Stimulated activated CD4-positive, alpha-beta T cell treated with anti-CD3 and anti-CD28 coated beads, Interleukin-2, amount 100 ng/mL, for 4 hours (primary cell): ENCODE measurements at places on chromosomes 1 and 21.

GRCh38 chr1:52240592-52241210 lies 98.8 kb downstream of the ZFYVE9 start:
- no peak for DNase-seq

GRCh38 chr1:196148367-196148970 lies 459.8 kb downstream of the KCNT2 start:
- DNase-seq: no peak

GRCh38 chr1:89429062-89429461 lies 65.2 kb downstream of the GBP6 start:
- DNase-seq: no peak

GRCh38 chr1:205824180-205824579 lies 11.2 kb upstream of the SLC41A1 start:
- no peak for DNase-seq

- no peak for DNase-seq
Measured at GRCh38 chr1:201259476-201260235, 23.6 kb upstream of the PKP1 start.

DNA sequence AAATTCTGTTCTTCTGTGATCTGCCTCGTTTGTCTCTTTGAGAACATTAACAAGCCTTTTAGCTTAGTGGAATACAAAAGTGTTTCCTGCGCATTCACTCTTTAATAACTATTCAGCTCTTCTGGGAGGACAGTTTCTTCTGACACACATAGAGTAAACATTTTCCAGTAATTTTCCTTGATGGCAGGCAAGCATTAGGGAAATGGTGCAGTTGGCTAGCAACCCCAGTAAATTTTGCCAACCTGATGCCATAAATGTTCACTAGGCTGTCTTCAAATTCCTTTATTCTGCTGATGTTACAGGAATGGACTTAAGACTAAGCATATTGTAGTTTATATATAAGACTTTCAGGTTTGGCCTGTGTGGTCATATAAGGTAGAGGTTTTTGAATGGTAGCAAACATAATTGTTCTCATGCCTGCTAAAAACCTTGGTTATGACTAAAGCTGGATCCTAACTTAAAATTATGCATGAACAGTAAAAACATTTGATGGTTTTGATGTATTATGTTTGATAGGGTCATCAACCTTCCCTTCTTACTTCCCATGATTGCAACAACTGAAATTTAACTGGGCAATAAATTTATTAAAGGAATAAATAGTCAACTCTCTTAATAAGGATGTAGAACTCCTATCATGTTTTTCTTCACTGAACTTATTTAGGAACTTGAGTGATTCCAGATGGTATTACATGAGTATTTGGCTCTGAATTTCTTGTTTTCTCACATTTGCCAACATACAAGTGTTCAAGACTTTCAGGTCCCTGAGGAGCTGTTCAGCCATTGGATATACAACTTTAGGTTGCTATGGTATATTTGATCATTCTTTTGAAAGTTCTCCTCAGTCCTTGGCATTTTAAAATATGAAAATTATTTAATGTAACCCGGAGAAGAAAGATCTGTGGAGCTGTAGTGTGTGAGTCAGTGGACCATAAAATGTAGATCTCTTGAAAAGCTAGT lies 223.4 kb downstream of the FMN2 start:
- no peak for DNase-seq

DNA sequence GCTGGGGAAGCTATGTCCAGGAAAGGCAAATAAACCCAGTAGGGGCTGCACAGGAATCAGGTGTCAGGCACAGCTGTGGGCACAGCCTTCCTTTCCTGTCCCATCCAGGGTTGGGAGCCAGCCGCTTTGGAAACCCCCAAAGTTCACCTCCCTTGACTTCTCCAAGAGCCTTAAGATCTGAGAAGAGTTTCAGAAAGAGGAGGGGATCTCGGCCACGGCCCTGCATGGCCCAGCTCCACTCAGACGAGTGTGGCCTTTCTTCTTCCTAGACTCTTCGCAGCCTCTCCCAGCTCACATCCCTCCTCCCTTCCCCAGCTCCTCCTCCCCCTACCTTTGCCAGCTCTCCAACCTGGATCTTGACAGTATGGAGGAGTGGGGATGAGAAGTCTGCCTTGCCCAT lies 36.7 kb downstream of the RHBG start:
- DNase-seq: no peak

DNA sequence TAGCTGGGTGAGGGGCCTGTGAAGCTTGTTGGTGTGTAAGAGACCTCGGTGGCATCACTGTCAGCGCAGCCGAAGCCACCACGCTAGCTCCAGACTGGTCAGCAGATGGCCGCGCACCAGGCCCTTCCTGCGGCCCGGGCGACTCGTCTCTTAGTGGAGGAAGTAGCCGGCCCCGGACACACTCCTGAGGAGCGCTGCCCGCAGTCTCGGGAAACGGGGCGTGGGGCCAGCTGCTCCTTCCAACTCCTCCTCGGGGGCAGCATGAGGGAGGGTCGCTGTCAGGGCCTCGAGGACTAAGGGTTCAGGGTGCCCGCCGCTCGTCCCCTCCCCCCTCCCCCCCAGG lies 20.4 kb downstream of the H3-3A start:
- DNase-seq: no peak

- no peak for DNase-seq
Measured at GRCh38 chr1:46612937-46613660, 3.5 kb downstream of the MOB3C start.

DNA sequence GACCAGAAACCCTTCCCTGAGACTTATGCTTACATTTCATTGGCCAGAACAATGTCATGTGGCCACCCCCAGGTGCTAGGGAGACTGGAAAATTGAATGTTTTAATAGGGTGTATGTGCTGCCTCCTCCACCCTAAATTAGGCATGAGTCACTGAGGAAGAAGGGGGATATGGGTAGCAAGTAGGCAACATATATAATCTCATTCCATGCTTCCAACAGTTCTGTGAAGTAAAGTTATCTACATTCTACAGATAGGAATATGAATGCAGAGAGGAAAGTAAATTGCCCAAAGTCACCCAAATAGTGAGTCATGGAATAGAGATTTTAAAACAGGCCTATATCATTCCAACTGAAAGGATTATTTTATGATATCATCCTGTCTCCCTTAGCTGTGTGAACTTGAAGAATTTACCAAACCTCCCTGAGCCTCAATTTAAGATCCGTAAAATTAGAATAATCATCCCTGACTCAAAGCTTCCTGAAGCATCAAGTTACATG lies 168.6 kb upstream of the FGGY start:
- DNase-seq: no peak

DNA sequence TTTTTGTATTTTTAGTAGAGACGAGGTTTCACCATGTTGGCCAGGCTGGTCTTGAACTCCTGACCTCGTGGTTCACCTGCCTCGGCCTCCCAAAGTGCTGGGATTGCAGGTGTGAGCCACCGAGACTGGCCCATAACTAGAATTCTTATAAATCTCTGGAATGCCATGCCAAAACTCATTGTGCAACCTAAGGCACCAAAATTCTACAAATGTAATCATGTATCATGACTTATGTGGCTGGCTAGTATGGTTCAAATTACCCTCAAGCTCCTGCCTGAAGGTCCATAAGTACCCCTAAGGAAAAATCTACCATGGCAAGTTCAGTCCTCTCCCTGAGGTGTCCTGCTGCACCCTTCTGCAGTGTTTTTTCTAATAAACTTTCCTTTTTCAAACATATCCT lies 63.8 kb upstream of the CSF1 start:
- no peak for DNase-seq

GRCh38 chr1:16326833-16327404 lies 25.4 kb downstream of the FBXO42 start:
- no peak for DNase-seq

GRCh38 chr1:50458507-50458906 lies 35.3 kb upstream of the DMRTA2 start:
- no peak for DNase-seq

DNA sequence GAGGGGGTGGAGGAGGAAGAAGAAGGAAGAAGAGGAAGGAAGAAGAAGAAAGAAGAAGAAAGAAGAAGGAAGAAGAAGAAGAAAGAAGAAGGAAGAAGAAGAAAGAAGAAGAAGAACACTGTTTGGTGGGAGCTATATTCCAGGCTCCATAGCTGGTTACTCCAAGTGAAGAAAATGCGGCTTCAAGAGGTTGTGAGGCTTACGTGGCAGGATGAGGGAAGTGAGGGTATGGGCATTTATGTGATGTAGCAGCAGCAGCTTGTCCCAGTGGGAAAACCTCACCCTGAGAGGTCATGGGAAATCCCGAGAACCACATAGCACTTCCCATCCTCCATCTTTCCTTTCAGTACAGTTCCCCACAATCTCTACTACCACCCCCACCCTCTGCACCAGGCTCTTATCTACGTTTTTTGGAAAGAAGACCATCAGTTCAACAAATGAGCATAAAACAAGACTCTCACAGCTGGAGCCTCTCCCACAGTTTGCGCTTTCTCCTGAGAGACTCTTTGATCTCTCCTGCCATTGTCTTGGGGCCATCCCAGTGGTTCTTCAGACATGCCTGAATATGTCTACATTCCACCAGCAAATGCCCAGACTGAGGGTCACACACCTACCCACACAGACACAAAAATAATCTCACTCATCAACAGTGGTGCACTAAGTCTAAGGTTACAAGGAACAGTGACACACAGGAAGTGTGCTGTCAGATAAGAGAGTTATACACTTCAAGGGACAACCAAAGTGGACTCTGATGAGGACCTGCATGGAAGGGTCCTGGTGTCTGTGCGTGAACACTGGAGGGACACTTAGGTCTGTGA lies 77.9 kb upstream of the KCNJ15 start:
- DNase-seq: no peak

GRCh38 chr1:230867101-230867902 lies 1.0 kb downstream of the C1orf198 start:
- DNase-seq: no peak

GRCh38 chr1:147771226-147772125 lies 11.1 kb upstream of the GJA5 start:
- no peak for DNase-seq

DNA sequence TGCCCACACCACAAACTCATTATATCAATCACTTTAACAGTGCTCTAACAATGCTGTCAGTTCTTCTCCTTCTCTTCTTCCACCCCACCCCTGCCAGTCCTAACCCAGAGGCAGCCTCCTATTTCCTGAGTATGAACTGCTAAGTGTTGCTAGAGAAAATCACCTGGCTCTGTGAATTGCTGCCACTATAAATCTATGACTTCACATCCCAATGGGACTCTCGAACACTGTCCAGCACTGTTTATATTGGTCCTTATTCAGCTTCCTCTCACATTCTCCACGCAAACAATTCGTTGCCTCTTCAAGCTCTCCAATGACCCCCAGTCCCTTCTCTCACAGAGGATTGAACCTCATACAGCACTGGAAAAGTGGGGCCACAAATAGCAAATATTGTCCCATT lies 27.0 kb upstream of the USH2A start:
- DNase-seq: no peak

DNA sequence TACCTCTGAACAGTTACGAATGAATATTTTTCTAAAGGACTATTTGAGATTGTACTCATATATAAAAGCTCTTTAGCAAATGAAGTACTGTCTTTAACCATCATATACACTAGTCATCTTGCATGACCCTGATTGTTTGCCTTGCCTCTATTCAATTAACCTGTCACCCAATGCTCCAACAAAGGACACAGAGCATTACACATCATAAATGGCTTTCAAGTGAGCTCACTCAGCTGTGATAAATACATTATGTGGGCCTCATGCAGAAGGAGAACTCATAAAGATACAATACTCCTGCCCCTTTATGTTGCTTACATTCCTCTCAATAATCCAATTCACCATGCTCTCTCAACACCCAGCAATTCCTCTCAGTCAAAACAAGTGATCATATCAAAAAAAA lies 993.0 kb upstream of the PRMT6 start:
- DNase-seq: no peak

DNA sequence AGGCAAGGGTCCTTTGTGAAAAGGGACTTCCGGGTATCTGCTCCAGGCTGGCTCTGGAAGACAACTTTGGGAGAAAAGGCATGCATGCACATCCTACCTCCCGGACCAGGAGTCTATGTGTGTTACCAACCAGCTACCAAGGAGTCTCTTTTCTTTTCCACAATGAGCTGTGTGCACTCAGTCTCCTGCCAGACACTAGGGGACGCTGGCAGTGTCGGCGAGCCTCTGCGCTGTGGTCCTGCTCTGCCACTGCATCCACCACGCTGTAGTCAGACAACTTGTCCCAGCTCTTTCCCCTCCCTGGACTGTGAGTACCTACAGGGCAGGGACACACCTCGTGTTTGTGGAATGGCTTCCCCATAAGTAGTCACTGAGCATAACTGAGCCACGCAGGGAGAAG lies 5.1 kb upstream of the SSR2 start:
- DNase-seq: no peak

DNA sequence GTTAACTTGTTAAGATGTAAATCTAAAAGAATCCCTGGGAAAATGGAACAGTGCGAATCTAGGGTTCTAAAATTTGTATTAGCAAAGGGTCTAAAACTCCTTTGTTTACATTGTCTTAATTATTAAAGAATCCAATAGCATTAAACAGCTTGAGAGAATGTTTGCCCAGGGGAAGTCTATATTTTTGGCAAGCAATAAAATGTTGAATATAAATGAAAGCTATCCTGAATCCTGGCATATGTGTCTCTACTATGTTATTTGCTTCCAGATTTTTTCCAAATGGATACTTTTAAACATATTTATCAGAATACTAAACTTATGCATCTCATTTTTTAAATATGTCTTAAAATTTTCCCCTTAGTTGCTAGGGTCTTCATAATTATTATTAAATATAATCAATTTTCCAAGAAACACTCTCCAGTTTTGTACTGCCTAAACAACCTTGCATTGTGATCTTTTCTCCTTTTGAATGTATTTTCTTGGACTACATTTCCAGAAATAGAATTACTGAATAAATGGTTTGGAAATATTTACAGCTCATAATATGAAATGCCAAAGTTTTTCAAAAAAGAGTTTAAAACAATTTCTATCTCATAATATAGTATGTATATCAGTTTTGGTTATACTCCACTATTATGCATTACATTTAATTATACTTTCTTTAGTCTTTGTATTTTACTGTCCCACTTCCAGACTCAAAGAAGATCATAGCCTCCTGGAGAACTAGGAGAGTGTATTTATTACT lies 304.8 kb downstream of the USP25 start:
- DNase-seq: no peak

DNA sequence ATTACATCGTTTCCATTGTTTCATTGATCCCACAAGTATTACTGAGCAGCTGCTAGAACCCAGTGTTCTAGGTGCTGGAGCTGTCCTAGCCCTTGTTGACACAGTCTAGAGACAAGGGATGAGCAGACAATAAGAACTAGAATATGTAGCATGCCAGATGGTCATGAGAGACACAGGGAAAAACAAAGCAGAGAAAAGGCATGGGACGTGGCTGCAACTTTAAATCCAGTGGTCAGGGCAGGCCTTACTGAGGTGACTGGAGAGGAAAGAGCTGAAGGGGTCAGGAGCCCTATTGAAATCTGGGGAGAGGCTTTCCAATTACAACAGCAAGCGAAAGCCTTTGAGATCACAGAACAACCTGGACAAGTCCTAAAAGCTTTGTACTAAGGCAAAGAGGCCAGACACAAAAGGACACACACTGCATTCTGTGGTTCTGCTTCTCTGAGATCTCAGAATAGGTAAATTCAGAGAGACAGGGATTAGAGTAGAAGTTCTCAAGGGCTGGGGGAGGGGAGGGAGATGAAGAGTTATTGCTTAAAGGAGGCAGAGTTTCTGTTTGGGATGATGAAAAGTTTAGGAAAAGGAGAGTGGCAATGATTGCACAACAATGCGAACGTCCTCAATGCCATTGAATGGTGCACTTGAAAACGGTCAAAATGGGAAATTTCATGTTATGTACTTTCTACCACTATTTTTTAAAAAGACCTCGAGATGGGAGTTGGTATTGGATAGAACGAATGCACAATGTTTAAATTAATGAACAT lies 467.4 kb upstream of the VAMP3 start:
- DNase-seq: no peak
